ENCODE measurements at places on chromosomes 11 and 22. TPM values are rescaled to one million over a fixed set of nuclear protein-coding genes. Genes with fewer than 3 reads are reported as not detected.

DNA sequence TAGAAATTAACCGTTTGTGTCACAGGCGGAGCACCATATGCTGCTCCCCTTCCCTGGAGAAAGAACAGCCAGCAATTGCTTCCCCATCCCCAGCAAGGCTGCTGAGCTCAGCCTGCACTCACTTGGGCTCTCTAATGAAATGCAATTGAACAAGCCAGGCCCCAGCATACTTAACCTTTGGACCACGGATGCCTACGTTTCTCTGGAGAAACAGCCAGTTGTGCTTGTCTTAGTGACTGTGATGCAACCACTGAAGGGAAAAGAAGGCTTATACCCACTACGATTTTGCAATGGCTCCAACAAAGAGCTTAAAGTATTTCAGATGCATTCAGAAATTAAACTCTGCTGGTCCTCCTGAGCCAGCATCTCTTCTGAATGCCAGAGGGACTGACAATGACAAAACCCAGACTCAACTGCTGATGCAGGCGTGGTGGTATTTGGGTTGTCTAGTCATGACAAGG is 51.3 kb upstream of the SESN3 start:
- no peaks in the 10 kb centered on the region for H3K27me3 ChIP-seq
- no peak overlapping the region for H3K4me3 ChIP-seq
- no peak overlapping the region for H3K27ac ChIP-seq
- no peaks in the 10 kb centered on the region for H3K36me3 ChIP-seq

GRCh38 chr11:5252192-5252918 is 2.2 kb downstream of the HBG2 start:
- H3K4me1 ChIP-seq: no peaks in the 10 kb centered on the region
- H3K27ac ChIP-seq: no peak overlapping the region
- no peaks in the 10 kb centered on the region for H3K36me3 ChIP-seq
- DNase-seq: no peak
- no peaks in the 10 kb centered on the region for H3K27me3 ChIP-seq

DNA sequence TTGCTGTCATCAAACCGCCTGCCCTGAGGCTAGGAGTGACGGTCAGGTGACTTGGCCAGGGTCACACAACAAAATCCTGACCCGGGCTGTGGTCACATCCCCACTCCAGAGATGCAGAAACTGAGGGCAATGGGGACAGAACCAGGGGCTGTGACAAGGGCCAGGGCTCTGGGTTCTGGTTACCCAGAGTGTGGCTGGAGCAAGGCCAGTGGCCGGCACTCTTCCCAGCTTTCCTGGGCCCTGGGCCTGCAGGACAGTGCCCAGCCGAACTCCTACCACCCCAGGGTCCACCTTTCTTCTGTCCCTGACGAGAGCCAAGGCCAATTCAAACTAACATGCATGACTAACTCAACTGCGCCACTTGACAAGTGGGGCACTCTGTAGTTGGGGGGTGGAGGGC is 35.9 kb downstream of the ARVCF start:
- DNase-seq: no peak
- H3K27ac ChIP-seq: no peak overlapping the region
- peaks cover 30% of the 10 kb centered on the region for H3K4me1 ChIP-seq
- peaks cover 42% of the 10 kb centered on the region for H3K36me3 ChIP-seq

- H3K27me3 ChIP-seq: no peaks in the 10 kb centered on the region
- no peak for DNase-seq
- H3K36me3 ChIP-seq: no peaks in the 10 kb centered on the region
- no peaks in the 10 kb centered on the region for H3K4me1 ChIP-seq
These were observed 39.1 kb downstream of the MMP27 start for GRCh38 chr11:102666331-102666957.

DNA sequence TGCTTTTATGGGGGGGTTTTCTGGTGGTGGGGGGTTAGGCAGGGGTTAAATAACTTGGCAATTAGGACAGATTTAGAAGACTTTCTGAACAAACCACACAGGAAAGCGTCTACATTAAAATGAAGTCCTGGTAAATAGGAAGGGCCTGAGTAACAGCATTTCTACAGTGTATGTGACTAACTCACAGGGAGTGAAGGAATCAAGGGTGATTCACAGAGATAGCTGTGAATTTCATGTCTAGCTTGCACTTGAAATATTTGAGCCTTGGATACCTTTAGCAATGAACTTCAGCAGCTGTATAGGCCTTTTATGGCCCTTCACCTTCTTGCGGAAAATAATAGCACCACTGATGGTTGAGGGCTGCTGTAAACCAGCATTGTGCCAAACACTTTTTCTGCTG is 26.1 kb upstream of the LDHA start:
- H3K36me3 ChIP-seq: peaks cover 40% of the 10 kb centered on the region
- no peak overlapping the region for H3K4me3 ChIP-seq
- no peak overlapping the region for H3K27ac ChIP-seq

DNA sequence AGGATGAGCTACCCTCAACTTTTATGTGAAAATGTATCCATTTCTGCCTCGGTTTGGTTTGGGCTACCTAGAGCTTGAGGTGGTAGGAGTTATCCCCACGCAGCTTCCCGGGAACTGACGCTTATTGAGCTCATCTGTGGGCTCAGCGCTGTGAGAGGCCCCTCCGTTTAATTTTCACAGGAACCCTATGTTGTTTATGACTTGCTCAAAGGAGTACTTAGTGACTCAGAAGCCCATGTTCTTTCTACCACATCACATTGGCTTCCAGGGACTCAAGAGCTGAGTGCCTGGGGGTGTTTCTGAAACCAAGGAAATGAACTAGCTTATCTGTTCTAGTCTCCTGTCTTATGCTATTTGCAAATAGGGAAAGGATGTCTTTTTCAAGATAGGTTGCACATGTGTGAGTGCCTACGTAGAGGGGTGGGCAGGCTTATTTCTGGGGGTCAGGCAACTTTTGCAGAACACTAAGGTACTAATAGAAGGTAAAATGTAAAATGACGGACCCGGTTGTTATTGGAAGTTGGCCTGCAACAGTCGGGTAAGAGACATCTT is 40.5 kb downstream of the MICAL2 start:
- no peak overlapping the region for H3K27ac ChIP-seq
- no peaks in the 10 kb centered on the region for H3K27me3 ChIP-seq
- no peak for DNase-seq
- H3K4me3 ChIP-seq: no peak overlapping the region
- H3K36me3 ChIP-seq: no peaks in the 10 kb centered on the region
- peaks cover 1% of the 10 kb centered on the region for H3K4me1 ChIP-seq

The OR8G5 gene
- not detected for total RNA-seq

The MUC6 gene
- not detected for total RNA-seq

The CTSF gene
- total RNA-seq: 124 TPM

The TIMM10B gene
- 43.5 TPM for total RNA-seq

The OR4P4 gene
- total RNA-seq: not detected

All from sigmoid colon (tissue), 7 donors.